ENCODE measurements at places on chromosomes 3 and 15.

- DNase-seq, result no peak
Measured at GRCh38 chr15:57438166-57438565, 61.9 kb downstream of the CGNL1 start.

- DNase-seq, result no peak
Measured at GRCh38 chr3:38611866-38612265, 37.6 kb downstream of the SCN5A start.

DNA sequence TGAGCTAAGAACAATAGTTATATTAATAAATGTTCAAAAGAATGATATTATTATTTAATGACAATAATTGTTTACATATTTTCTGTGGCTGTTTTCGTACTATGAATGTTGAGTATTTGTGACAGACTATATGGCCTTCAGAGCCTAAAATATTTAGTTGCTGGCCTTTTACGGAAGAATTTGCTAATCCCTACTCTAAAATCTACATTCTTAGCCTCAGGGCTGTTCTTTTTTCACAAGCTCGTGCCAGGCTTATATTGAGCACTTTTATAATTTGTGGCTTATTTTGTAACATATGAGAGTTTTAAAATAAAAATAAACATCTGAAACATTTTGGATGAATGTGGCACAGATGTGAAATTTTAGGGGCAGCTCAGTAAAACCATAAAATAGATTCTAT lies 79.9 kb downstream of the KCNH8 start:
- no peak for DNase-seq

GRCh38 chr15:98202256-98202655 lies 241.8 kb downstream of the ARRDC4 start:
- DNase-seq, result no peak

DNA sequence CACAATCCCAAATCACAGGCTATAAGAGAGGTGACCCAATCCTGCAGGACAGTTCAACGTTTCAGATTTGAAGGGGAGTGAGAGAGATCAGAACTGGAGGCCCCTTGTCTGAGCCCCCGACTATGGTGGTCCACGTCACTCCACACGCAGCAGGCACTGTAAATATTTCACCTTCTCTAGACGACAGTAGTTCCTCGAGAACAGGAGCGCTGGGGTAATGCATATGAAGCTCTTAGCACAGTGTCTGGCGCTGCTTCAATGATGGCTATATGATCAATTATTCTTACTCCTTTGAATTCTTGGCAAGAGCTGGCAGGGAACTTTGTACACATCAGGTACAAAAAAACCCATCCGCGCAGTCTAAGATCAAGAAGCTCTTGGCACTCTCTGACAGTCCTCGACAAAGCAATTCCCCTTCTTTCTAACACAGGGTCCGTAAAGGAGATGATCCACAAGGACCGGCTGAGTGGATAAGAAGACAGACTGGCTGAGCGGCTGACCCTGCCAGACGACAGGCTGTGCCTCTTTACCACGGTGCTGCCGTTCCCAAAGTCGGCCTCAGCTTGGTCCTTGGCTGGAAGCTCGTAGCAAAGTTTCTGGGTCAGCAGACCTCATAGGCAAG lies 522 bp upstream of the NRROS start:
- no peak for DNase-seq

All from CD4-positive, alpha-beta T cell treated with Interleukin-21 for 1 hour (primary cell).